ELF-1 (cell line): ENCODE measurements at places on chromosomes 16 and 17.
A peak's percentile ranks its signal among the peaks of the same experiment; 100 is the strongest.

GRCh38 chr16:2473999-2474876, 689 bp upstream of the TBC1D24 start:
- peak; percentile 44 for DNase-seq

DNA sequence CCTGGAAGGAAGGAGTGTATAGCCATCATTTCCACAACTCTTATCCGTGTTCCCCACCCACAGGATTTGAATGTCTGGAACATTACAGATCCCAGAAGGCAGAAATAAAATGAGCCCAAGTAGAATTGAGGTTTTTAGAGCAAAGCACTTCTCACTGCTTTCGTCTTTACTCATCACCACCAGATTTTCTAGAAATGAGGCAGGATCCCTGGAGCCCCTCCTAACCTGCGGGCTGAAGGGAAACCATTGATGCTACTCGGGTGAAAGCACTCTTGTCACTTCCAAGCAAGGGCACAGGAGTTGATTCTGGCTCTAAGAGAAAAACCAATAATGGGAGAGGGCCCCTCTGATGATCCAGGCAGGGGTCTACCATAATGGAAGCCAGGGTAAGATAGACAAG, 2.8 kb upstream of the ALDOC start:
- no peak for DNase-seq

GRCh38 chr17:66810951-66811682, 23.8 kb upstream of the CACNG5 start:
- DNase-seq = no peak

GRCh38 chr17:35931794-35932425, 1.3 kb upstream of the RDM1 start:
- DNase-seq = no peak

DNA sequence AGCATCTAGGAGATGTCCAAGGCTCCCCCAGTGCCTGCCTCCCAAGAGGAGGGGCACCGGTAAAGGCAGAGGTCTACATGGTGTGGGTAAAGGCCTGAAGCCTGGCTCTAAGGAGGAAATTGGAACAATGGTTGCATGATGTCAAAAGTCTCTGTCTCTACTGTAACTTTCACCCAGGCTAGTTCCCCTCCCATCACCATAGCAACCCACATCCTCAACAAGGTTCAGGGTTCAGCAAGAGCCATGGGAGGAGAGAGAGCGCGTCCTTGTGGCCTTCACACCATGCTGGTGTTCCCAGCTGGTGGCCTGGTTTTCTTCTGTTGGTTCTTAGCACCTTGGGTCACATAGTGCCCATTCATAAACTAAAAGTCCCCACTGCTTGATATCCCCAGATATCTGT, 196.7 kb upstream of the CDH5 start:
- no peak for DNase-seq

DNA sequence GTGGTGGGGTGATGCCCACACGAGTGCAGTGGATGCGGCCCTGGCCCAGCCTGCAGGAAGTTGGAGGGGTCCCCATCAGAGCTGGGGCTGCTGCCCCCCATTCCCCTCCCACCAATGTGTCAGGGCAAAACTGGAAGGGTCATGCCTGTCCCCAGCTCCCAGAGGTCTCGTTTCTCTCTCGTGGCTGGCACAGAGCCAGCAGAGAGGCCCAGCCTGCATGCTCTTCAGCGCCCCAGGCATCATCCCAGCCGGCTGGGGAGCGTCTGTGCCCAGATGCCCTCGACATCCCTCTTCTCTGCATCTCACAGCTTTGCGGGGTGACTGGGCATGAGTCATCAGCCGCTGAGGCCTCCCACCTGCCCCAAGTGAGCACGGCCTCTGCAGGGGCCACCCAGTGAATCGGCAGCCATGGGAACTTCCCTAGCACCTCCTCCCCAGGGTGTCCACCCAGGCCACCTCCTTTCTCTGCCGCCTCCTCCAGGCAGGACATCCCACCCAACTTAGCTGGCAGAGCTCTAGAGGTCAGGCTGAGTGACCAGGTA, 9.8 kb upstream of the CSNK1D start:
- no peak for DNase-seq

- DNase-seq = no peak
Measured at GRCh38 chr17:74520016-74520434, 11.2 kb downstream of the CD300LB start.

DNA sequence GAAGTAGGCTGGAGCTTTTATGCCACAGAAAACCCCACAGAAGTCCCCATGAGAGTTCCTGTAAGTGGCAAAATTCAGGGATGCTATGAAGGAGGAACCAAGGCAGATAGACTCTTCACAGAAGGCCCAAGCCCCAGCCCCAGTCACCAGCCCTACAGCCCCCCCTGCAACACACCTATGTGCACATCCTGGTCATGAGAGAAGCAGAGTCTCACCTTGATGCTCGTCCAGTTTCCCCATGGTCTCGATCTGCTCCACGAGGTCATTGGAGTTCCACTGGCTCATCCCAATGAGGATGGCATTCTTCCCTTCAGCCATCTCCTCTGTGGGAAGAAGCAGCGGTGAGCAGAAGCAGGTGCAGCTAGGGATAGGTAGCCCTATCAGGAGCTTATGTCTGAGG, 31.2 kb downstream of the PITPNM3 start:
- no peak for DNase-seq

GRCh38 chr17:50661348-50661747, 26.7 kb downstream of the ABCC3 start:
- DNase-seq = no peak
